ENCODE measurements at places on chromosomes 2 and 18.

DNA sequence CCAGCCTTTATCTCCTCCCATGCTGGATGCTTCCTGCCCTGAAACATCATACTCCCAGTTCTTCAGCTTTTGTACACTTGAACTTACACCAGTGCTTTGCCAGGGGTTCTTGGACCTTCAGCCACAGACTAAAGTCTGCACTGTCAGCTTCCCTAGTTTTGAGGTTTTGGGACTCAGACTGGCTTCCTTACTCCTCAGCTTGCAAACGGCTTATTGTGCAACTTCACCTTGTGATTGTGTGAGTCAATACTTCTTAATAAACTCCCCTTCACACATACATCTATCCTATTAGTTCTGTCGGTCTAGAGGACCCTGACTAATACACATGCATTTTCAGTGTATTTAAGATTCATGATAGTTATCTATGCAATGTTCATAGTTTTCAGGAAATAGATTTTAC lies 35.8 kb upstream of the ZNF804A start:
- H3K4me1 ChIP-seq: no peaks in the 10 kb centered on the region
- no peak overlapping the region for H3K4me3 ChIP-seq
- H3K36me3 ChIP-seq: no peaks in the 10 kb centered on the region
- H3K27ac ChIP-seq: no peak overlapping the region

DNA sequence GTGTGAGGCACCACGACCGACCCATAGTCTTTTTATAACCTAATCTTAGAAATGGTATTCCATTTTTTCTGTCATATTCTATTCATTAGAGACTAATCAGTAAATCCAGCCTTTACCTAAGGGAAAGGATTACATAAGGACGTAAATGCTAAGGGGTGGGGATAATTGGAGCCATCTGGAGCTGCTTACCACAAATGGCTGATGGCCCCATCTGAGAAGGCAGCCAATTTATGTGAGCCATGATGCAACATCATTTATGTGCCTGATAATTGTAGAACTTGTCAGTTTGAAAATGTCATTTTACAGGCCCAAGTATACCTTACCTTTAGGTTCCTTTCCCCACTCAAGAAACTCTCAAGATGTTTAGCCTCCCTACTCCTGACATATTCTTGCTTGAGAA lies 44.0 kb downstream of the ARHGEF33 start:
- no peaks in the 10 kb centered on the region for H3K27me3 ChIP-seq
- DNase-seq: no peak
- H3K36me3 ChIP-seq: no peaks in the 10 kb centered on the region
- H3K27ac ChIP-seq: no peak overlapping the region
- H3K4me1 ChIP-seq: no peaks in the 10 kb centered on the region

DNA sequence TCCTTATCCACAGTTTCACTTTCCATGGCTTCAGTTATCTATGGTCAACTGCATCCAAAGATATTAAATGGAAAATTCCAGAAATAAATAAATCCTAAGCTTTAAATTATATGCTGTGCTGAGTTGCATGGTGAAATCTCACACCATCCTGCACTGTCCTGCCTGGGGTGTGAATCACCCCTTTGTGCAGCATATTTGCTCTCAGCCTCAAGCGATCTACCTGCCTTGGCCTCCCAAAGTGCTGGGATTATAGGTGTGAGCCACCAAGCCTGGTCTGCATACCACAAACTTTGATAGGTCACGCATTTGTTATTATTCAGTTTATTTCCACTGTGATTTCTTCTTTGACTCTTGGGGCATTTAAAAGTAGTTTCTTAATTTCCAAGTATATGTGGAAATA lies 117.2 kb downstream of the SPIRE1 start:
- H3K27me3 ChIP-seq: no peaks in the 10 kb centered on the region
- no peak overlapping the region for H3K27ac ChIP-seq
- H3K4me3 ChIP-seq: no peak overlapping the region
- H3K4me1 ChIP-seq: no peaks in the 10 kb centered on the region
- DNase-seq: no peak

GRCh38 chr2:68333931-68334330 lies 14.2 kb upstream of the CNRIP1 start:
- H3K27me3 ChIP-seq: no peaks in the 10 kb centered on the region
- H3K4me1 ChIP-seq: no peaks in the 10 kb centered on the region
- no peak overlapping the region for H3K4me3 ChIP-seq

- no peaks in the 10 kb centered on the region for H3K4me1 ChIP-seq
- no peak overlapping the region for H3K4me3 ChIP-seq
- H3K27ac ChIP-seq: no peak overlapping the region
- H3K27me3 ChIP-seq: no peaks in the 10 kb centered on the region
Observed at GRCh38 chr2:37779139-37779538, 107.7 kb upstream of the CDC42EP3 start.

GRCh38 chr2:198763793-198764192 lies 693.9 kb downstream of the SATB2 start:
- H3K27ac ChIP-seq: no peak overlapping the region
- H3K27me3 ChIP-seq: no peaks in the 10 kb centered on the region
- no peak for DNase-seq
- no peak overlapping the region for H3K4me3 ChIP-seq
- no peaks in the 10 kb centered on the region for H3K36me3 ChIP-seq

- H3K27ac ChIP-seq: no peak overlapping the region
- H3K27me3 ChIP-seq: no peaks in the 10 kb centered on the region
- no peak overlapping the region for H3K4me3 ChIP-seq
- no peak for DNase-seq
- H3K36me3 ChIP-seq: no peaks in the 10 kb centered on the region
- H3K4me1 ChIP-seq: no peaks in the 10 kb centered on the region
Observed at GRCh38 chr2:150472511-150472899, 15.0 kb downstream of the RND3 start.

DNA sequence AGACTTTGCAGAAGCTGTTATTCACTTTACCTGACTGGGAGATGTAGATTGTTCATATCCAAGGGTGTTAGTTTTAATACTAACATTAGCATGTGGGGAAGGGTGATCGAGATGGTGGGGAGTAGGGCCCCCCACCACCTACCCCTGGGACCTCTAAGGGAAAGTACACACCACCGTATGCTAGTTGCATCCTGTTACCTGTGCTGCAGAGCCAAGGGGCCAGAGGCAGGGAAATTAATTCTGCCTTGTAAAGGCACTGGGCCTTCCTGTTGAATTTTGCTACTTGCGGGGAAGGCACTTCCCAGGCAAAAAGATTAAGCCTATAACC lies 9.0 kb downstream of the STEAP3 start:
- H3K4me1 ChIP-seq: no peaks in the 10 kb centered on the region
- no peak overlapping the region for H3K27ac ChIP-seq
- no peak overlapping the region for H3K4me3 ChIP-seq
- DNase-seq: no peak
- no peaks in the 10 kb centered on the region for H3K36me3 ChIP-seq

GRCh38 chr18:61825386-61825785 lies 67.4 kb downstream of the RNF152 start:
- no peak for DNase-seq
- H3K36me3 ChIP-seq: no peaks in the 10 kb centered on the region
- H3K4me1 ChIP-seq: no peaks in the 10 kb centered on the region

DNA sequence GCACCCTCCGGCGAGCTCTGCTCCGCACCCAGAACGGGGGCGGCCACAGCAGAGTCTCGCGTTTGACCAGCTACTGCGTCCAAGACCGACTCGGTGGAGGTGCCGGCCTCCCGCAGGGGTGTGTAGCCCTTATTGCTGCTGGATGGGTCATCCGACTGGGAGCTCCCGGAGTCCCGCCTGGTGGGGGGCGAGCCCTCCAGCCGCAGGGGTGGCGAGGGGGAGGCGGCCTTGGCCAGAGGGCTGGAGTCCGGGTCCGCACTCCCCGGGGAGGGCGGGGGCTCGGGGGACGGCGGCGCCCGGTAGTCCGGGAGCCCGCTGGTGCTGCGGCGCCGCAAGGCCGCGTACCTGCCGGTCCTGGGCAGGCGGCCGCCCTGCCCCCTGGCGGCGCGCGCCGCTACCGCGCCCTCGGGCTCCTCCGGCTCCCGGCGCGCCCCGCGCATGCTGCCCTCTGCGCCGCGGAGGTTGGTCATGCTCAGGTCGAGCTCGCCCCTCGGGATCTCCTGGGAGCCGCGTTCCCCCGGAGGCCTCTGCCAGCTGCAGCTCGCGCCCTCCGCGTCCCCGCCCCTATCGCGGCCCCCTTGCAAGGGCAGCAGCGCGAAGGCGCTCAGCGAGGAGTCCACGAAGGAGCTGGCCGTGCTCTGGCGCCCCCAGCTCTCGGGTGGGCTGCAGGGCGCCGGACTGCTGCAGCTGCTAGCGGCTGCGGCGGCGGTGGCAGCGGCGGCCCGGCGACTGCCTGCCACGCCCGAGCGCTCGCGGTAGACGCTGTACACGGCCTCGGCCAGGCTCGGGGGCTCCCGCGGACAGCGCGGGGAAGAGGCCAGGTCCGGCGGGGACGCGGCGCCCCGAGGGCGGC lies 4.8 kb downstream of the TMEM200C start:
- DNase-seq: no peak
- no peaks in the 10 kb centered on the region for H3K36me3 ChIP-seq
- H3K4me1 ChIP-seq: peaks cover 3% of the 10 kb centered on the region
- no peak overlapping the region for H3K27ac ChIP-seq
- peaks cover 21% of the 10 kb centered on the region for H3K27me3 ChIP-seq

DNA sequence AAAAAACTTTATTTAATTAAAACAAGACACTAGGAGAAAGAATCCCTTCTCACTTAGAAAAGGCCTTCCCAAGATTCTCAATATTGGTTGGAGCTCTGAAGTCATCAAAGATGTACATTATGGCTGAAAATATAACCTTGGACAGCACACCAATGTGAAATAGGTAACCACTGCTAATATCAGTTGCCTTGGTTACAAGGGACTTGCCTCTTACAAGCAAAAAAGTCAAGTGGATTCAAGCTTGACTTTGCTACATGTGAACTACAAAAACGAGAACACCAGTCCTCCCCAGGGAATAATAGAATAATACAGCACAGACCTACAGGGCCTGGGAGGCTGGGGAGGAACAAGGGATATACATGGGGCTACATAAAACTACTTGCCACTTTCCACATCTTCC lies 46.1 kb downstream of the NABP1 start:
- no peaks in the 10 kb centered on the region for H3K36me3 ChIP-seq
- H3K27ac ChIP-seq: no peak overlapping the region

DNA sequence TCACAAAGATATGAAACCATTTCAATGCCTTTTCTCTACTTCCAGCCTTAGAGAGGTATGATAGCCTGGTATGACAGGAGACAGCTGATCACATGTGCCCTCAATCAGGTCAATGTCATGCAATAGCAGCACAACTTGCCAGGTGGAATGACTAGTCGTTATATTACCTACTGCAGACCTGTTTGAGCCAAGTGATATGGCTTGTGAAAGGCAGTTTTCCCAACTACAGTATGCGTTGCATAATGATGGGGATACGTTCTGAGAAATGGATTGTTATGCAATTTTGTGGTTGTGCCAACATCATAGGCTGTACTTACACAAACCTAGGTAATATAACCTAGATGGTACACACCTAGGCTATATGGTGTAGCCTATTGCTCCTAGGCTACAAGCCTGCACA lies 262.8 kb downstream of the ICOS start:
- H3K4me1 ChIP-seq: no peaks in the 10 kb centered on the region
- no peaks in the 10 kb centered on the region for H3K36me3 ChIP-seq
- H3K27ac ChIP-seq: no peak overlapping the region

- H3K27ac ChIP-seq: no peak overlapping the region
- no peak for DNase-seq
- H3K4me1 ChIP-seq: no peaks in the 10 kb centered on the region
Observed at GRCh38 chr18:49500201-49500921, 13.3 kb upstream of the C18orf32 start.

DNA sequence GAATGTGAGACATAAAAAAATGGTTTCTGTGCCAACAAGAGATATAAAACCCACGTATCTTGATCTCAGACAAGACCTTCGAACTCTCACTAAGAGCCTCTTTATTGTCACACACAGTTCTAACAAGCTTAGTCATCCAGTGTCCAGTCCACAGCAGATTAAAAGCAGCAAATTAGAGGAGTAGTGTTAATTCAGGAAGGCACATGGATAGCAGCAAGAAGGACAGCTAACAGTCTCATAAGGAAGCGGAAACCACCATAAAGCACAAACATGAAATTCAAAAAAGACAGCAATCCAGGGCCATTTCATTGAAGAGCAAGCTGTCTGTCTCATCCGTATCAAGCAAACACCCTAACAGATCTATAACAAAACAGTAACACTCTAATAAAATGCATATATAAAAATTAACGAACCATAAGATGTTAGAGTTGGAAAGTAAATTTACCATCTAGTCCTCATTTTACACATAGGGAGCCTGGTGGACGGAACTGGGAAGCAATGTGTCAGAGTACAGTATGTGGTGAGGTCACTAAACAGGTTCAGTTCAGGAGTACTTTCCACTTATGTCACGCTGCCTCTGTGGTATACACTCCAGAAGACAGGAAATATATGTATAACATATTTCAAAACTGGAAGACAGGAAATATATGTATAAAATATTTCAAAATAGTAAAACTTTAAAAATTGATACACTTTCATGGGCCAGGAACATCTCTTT lies 18.3 kb downstream of the AAK1 start:
- H3K4me1 ChIP-seq: peaks cover 52% of the 10 kb centered on the region
- no peak for DNase-seq
- no peak overlapping the region for H3K27ac ChIP-seq
- no peak overlapping the region for H3K4me3 ChIP-seq
- H3K27me3 ChIP-seq: no peaks in the 10 kb centered on the region

- no peaks in the 10 kb centered on the region for H3K27me3 ChIP-seq
- no peak for DNase-seq
Observed at GRCh38 chr2:1778566-1778965, 34.3 kb upstream of the PXDN start.

- H3K4me1 ChIP-seq: no peaks in the 10 kb centered on the region
- H3K36me3 ChIP-seq: no peaks in the 10 kb centered on the region
- H3K27ac ChIP-seq: no peak overlapping the region
- DNase-seq: no peak
- H3K4me3 ChIP-seq: no peak overlapping the region
Observed at GRCh38 chr2:195279840-195280427, 377.1 kb upstream of the SLC39A10 start.

GRCh38 chr2:60641811-60642788 lies 88.6 kb upstream of the BCL11A start:
- peak; percentile 5 for DNase-seq
- no peak overlapping the region for H3K27ac ChIP-seq
- no peaks in the 10 kb centered on the region for H3K36me3 ChIP-seq
- no peaks in the 10 kb centered on the region for H3K4me1 ChIP-seq
- peaks cover 3% of the 10 kb centered on the region for H3K27me3 ChIP-seq
- no peak overlapping the region for H3K4me3 ChIP-seq

DNA sequence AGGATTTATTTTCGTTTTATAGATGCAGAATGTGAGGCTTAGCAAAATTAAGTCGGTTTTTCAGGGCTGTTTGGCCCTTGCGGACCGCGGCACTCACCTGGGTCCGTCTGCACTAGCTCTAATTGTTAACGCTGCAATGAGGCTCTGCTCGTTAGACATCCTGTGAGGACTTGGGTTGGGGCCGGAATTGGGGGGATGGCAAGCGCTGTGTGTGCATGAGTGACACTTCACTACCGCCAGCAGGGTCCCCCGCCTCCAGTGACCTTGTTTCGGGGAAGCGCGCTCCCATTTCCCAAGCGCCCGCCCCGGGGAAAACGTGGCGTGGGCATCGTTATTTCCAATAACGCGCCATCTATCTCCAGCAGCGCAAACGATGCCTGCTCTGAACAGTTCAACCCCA lies 54.2 kb downstream of the KCNG2 start:
- H3K4me3 ChIP-seq: no peak overlapping the region
- no peak overlapping the region for H3K27ac ChIP-seq
- no peaks in the 10 kb centered on the region for H3K4me1 ChIP-seq
- no peak for DNase-seq
- H3K27me3 ChIP-seq: no peaks in the 10 kb centered on the region
